ENCODE measurements at places on chromosomes 4 and X.

DNA sequence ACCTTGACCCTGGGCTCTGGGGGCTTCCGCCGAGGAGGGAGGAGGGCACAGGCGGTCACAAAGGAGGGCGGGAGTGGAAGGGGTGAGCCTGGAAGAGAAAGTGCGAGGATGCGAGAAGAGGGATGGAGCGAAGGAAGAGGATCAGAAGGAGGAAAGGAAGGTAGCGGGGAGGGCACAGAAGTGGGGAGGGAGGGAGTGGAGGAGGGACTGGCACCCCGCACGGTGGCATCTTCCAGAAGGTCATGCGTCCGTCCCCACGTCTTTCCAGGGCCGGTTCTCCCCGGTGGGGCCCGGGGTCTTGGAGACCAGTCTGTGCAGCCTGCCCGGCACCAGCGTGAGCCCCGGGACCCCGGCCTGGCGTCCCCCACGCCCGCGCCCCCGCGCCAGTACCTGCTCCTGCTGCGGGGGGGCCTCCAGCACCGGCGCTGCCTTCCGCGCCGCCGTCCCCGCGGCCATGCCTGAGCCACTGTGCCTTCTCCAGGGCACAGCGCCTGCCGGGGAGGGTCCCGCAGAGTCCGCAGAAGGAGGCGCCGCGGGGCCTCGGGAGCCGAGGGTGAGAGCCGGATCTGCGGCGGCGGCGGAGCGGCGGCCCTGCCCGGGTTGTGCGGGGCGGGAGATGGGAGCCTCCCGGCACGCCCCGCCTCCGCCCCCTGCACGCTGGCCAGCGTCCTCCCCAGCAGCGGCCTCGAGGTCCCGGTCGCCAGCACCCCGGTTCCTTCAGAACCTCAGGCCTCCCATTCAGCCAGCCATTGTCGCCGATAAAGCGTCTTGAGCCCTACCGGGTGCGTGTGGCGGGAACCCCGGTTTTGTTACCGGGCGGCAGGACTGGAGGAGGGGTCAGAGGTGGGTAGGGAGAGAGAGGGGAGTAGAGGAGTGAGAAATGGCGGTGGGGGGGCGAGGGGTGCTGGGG, at the start of gene RNF175:
Gene RNF175 (minus strand): TSS at position 618 of the 910 bp plus-strand sequence. CDS start 162 bp downstream, at position 456.
- DNase-seq: no peak
- H3K4me1 ChIP-seq: no peaks in the 10 kb centered on the region
- H3K36me3 ChIP-seq: no peaks in the 10 kb centered on the region
- H3K27ac ChIP-seq: no peak within 1 kb of the TSS

DNA sequence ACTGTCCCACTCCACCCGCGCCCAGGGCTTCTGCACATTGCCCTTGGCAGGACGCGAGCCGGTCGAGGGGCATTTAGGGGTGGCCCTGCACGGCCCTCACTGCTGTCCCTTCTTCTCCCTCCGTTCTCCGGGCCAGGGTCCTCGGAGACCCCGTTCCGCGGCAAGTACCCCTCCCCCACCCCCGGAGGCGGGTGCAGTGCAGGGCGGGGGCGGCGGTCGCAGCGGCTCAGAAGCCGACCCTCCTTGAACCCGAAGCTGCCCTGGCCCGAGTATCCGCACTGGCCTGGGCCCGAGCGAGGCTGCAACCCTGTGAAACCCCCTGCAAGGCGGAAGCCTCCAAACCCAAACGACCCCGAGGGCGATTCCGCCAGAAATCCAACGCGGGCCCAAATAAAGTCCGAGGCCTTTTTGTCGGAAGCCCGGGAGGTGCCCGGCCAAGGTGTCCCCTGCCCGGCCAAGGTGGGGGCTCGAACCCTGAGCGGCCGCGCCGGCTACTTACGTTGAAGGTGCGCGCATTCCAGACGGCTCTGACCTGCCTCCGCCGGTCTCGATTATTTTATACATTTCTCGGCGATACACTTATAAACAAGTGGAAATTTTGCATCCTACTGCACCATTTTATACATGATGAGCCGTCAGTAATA, 53.1 kb upstream of the TMEM33 start:
- DNase-seq: no peak
- H3K36me3 ChIP-seq: no peaks in the 10 kb centered on the region
- no peak overlapping the region for H3K27ac ChIP-seq

GRCh38 chr4:39068907-39069306, 6.9 kb downstream of the KLHL5 start:
- no peaks in the 10 kb centered on the region for H3K36me3 ChIP-seq
- H3K27ac ChIP-seq: no peak overlapping the region
- no peaks in the 10 kb centered on the region for H3K4me1 ChIP-seq
- no peaks in the 10 kb centered on the region for H3K27me3 ChIP-seq
- DNase-seq: no peak

GRCh38 chr4:13547485-13548041, 3.3 kb upstream of the NKX3-2 start:
- H3K4me1 ChIP-seq: peaks cover 26% of the 10 kb centered on the region
- DNase-seq: no peak
- no peaks in the 10 kb centered on the region for H3K36me3 ChIP-seq
- no peak overlapping the region for H3K27ac ChIP-seq
- H3K27me3 ChIP-seq: peaks cover 79% of the 10 kb centered on the region

GRCh38 chrX:17380221-17380620, 5.2 kb downstream of the NHS start:
- no peak overlapping the region for H3K4me3 ChIP-seq
- no peak for DNase-seq
- no peak overlapping the region for H3K27ac ChIP-seq
- no peaks in the 10 kb centered on the region for H3K27me3 ChIP-seq
- H3K4me1 ChIP-seq: no peaks in the 10 kb centered on the region

DNA sequence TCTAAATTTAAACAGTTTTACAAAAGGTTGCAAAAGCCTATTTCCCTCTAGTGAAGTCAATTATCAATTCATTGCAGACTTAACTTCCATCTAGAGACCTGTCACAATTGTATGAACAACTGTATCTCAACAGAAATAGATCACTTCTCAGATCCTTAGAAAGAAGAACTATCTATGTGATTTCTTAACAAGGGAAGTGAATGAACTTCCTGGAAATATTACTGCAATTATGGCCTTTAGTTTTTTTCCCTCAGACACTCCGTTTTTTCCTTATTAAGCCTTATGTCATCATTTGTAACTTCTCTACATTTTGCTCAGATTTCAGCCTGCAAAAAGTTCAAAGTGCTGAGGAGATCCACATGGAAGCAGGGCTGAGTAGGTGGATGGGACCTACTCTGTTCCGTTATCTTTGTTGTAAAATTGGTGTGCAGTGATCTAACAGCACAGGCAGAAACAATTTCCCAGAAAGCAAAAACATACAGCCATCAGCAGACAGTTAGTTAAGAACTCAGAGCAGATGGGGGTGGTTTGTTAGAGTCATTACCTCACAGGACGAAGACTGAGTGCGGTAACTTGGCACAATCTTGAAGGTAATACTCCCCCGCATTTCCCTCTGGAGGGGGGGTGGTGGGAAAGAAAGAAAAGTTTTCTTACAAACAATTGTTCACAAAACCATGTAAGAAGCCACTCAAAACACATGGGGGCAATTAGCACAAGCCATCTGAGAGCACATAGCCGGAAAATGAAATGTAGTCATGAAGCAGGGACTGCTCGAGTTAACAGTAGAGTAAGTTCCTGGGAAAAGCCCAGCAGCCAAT, 112.3 kb downstream of the NYX start:
- no peaks in the 10 kb centered on the region for H3K36me3 ChIP-seq
- DNase-seq: no peak
- peak overlapping the region; percentile 66 for H3K27ac ChIP-seq
- no peak overlapping the region for H3K4me3 ChIP-seq

DNA sequence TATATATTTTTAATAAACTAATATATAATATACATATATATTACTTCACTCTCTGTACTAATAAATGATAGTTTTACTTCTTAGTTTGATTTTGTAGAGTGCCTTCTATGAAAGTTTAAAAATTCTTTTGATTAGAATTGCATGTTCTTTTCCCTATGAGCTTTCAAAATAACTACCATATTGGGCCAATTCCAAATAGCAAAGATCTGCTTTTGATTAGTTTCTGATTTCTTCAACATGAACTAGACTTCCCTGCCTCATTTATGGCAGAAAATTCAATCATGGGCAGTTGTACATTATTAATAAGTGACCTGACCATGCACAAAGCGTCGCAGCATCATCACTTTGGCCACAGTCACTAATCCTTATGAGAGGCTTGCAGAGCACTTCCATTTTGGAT, 48.9 kb upstream of the TEX13A start:
- no peaks in the 10 kb centered on the region for H3K4me1 ChIP-seq
- DNase-seq: no peak
- H3K27ac ChIP-seq: no peak overlapping the region
- no peaks in the 10 kb centered on the region for H3K27me3 ChIP-seq
- H3K4me3 ChIP-seq: no peak overlapping the region

GRCh38 chr4:72938516-72938915, 131.0 kb downstream of the COX18 start:
- no peak for DNase-seq
- H3K4me1 ChIP-seq: no peaks in the 10 kb centered on the region
- H3K27me3 ChIP-seq: no peaks in the 10 kb centered on the region
- H3K36me3 ChIP-seq: no peaks in the 10 kb centered on the region
- no peak overlapping the region for H3K4me3 ChIP-seq

DNA sequence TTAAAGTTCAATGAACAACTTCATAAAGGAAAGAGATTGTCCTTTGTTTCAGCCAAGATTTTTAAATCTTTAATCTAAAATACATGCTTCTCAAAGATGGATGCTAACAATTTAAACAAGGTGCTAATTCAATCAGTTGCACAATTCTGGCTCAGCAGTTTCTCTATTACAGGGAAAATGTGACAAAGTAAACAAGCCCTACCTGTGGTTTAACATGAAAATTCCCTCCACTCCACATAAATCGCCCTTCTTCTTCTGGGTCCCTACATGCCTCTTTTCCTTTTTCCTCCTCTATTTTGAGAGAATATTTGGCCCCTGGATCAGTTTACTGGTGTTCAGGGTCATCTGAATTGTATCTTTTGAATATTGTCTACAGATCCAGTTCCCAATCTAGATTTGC, 80.6 kb downstream of the FRYL start:
- H3K27me3 ChIP-seq: no peaks in the 10 kb centered on the region
- H3K4me3 ChIP-seq: no peak overlapping the region
- no peak overlapping the region for H3K27ac ChIP-seq
- peaks cover 17% of the 10 kb centered on the region for H3K4me1 ChIP-seq

DNA sequence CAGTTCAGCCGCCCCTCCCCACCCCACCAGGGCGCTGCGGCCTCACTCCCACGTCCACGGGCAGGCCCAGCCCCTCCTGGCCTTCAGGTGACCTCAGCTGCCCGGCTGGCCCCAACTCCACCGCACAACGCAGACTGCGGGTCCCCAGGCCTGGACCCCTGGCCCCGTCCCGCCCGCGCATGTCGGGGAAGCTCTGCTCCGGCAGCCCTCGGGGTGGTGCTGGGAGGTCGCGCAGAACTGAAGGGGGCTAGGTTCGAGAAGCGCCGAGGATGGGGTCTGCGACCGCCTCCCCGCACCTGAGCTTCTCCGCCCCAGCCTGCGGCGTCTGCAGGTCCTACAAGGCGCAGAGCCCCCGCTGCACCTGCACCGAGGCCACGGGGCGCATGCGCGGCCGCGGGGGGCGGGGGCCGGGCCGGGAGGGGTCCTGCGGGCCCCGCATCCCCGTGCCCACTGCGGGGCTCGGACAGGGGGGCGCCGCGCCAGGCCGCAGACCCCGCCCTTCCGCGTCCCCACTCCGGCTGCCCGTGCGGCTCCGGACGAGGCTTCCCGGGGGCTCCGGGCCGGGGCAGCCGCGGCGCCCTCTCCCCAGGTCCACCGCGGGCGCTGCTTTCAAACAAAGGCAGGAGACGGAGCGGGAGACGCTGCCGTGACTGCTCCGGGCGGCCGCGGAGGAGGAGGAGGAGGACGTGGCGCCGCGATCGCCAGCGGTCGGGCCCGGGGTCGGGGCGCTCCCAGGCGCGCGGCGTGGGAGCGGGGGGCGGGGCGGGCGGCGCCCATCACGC, 672 bp upstream of the NAT8L start:
- H3K27ac ChIP-seq: no peak overlapping the region
- H3K36me3 ChIP-seq: no peaks in the 10 kb centered on the region
- peak overlapping the region; percentile 31 for H3K4me3 ChIP-seq
- no peak for DNase-seq
- H3K4me1 ChIP-seq: no peaks in the 10 kb centered on the region
- no peaks in the 10 kb centered on the region for H3K27me3 ChIP-seq

GRCh38 chrX:149274516-149275105, 230.5 kb downstream of the IDS start:
- no peak overlapping the region for H3K27ac ChIP-seq
- H3K4me3 ChIP-seq: no peak overlapping the region
- H3K4me1 ChIP-seq: no peaks in the 10 kb centered on the region
- H3K36me3 ChIP-seq: no peaks in the 10 kb centered on the region
- no peak for DNase-seq

DNA sequence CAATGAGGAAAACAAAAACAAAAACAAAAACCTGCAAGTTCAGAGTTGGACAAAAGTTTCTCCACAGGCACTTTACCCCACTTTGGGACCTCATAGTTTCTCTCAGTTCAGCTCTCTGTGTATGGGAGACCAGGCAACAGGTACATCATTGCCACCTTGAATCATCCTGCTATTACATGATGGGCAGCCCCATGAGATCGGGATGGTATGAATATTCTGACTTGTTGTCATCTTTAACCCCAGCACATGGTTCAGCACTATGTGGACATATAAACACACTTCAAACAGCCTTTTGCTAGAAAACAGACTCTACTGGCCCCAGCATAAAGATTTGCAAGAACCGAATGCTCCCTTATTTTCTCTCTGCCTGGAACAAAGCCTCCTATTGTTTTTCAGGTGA, 176.9 kb upstream of the SCML1 start:
- no peaks in the 10 kb centered on the region for H3K27me3 ChIP-seq
- peak overlapping the region; percentile 41 for H3K27ac ChIP-seq
- DNase-seq: no peak
- H3K4me1 ChIP-seq: peaks cover 8% of the 10 kb centered on the region
- no peak overlapping the region for H3K4me3 ChIP-seq

GRCh38 chr4:150082241-150082640, 4.0 kb downstream of the DCLK2 start:
- no peaks in the 10 kb centered on the region for H3K36me3 ChIP-seq
- no peak for DNase-seq
- H3K4me1 ChIP-seq: peaks cover 16% of the 10 kb centered on the region
- H3K27ac ChIP-seq: no peak overlapping the region
- no peaks in the 10 kb centered on the region for H3K27me3 ChIP-seq
- H3K4me3 ChIP-seq: no peak overlapping the region

DNA sequence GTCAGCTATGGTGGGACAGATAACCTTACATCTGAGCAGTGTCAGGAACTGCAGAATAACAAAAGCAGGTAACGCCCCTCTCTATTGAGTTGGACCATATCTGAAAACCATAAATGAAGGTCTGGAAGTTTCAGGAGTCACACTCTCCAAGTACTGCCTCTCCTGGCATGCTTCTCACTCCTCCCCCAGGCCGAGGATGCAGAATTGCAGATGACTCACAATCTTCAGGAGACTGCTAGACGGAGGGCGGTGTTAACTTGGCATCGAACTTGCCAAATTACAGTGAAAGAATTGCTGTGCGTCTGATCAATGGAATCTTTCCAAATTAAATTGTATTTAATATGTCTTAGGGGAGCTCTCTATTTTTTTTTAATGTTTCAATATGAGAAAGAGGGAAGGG, 67.1 kb upstream of the TRIM2 start:
- H3K4me3 ChIP-seq: no peak overlapping the region
- DNase-seq: no peak
- no peaks in the 10 kb centered on the region for H3K27me3 ChIP-seq
- H3K36me3 ChIP-seq: no peaks in the 10 kb centered on the region
- no peak overlapping the region for H3K27ac ChIP-seq
